ENCODE measurements at places on chromosomes 7 and 10. TPM values are rescaled to one million over a fixed set of nuclear protein-coding genes. Genes with fewer than 3 reads are reported as not detected.

The OR6B1 gene
- not detected for total RNA-seq

The MINPP1 gene
- 19.7 TPM for total RNA-seq

The ADO gene
- total RNA-seq = 29.7 TPM

The ZC3HAV1L gene
- total RNA-seq = 10.8 TPM

The EN2 gene
- not detected for total RNA-seq

The KLF14 gene
- total RNA-seq = not detected

The ATP6V0A4 gene
- total RNA-seq = 0.74 TPM

The PDK4 gene
- total RNA-seq = 6.4 TPM

The FGFR2 gene
- total RNA-seq = 46.7 TPM

The H2BK1 gene
- not detected for total RNA-seq

The ADCY1 gene
- 193 TPM for total RNA-seq

The CASTOR2 gene
- total RNA-seq = 33.9 TPM

The CD36 gene
- 6.6 TPM for total RNA-seq

The CYP2E1 gene
- total RNA-seq = 6.6 TPM

The VGF gene
- total RNA-seq = 10.1 TPM

The MET gene
- total RNA-seq = 1.7 TPM

The SPDYE2B gene
- total RNA-seq = not detected

The MAGI2 gene
- 99.1 TPM for total RNA-seq

The AKR1C4 gene
- total RNA-seq = not detected

The CPVL gene
- total RNA-seq = 32.9 TPM

The NOS3 gene
- 1.2 TPM for total RNA-seq

The PTTG1IP2 gene
- total RNA-seq = not detected

The LLCFC1 gene
- not detected for total RNA-seq

The RARRES2 gene
- 12.0 TPM for total RNA-seq

The IKZF5 gene
- 13.5 TPM for total RNA-seq

The EBLN1 gene
- total RNA-seq = not detected

The AGR3 gene
- not detected for total RNA-seq

The MGAM2 gene
- total RNA-seq = under 0.01 TPM

The MNX1 gene
- not detected for total RNA-seq

The PITX3 gene
- total RNA-seq = not detected

The CYP26C1 gene
- 0.25 TPM for total RNA-seq

The GRM3 gene
- 86.5 TPM for total RNA-seq

The ADAM22 gene
- total RNA-seq = 73.5 TPM

The HOXA1 gene
- total RNA-seq = not detected

The NEUROD6 gene
- total RNA-seq = 325 TPM

The LIPK gene
- not detected for total RNA-seq

The STEAP1 gene
- 0.25 TPM for total RNA-seq

The RPEL1 gene
- not detected for total RNA-seq

The ZP3 gene
- total RNA-seq = 0.49 TPM

The UNCX gene
- not detected for total RNA-seq

Data from temporal lobe (tissue), 4 donors.